B cell (primary cell): ENCODE measurements at places on chromosomes 12 and 14. TPM values are rescaled to one million over a fixed set of nuclear protein-coding genes. Genes with fewer than 3 reads are reported as not detected.

GRCh38 chr12:122403115-122403770 lies 19.2 kb downstream of the CLIP1 start:
- no peak overlapping the region for H3K27ac ChIP-seq
- H3K36me3 ChIP-seq: no peaks in the 10 kb centered on the region
- H3K4me3 ChIP-seq: no peak overlapping the region

GRCh38 chr12:76976777-76977382 lies 88.5 kb downstream of the E2F7 start:
- no peaks in the 10 kb centered on the region for H3K27me3 ChIP-seq
- no peaks in the 10 kb centered on the region for H3K36me3 ChIP-seq
- no peak for DNase-seq
- no peaks in the 10 kb centered on the region for H3K4me1 ChIP-seq
- no peak overlapping the region for H3K4me3 ChIP-seq

DNA sequence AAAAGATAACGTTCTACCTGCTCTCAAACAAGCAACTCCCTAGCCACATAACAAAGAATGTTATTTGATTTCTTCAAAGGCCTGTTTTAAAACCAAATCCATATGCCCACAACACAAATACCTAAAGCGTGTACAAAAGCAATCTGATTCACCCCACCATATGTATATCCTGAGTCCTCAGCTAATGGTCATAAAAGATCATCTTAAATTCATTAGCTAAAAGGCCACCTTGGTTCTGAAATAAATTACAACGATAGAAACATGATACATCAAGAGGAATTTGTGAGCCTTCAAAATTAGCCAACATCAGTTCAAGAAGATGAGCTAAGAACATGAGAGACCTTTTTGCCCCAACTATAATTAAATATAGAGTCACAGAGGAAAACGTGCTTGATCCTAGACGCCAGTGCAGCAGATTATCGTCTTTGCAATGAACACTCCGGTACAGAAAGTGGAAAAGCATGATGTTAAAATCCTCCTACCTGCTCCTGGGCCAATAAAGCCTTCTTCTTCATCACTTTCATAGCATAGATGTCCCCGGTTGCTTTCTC lies 20.0 kb downstream of the CIT start:
- H3K4me3 ChIP-seq: no peak overlapping the region
- H3K4me1 ChIP-seq: no peaks in the 10 kb centered on the region
- no peak overlapping the region for H3K27ac ChIP-seq

- no peaks in the 10 kb centered on the region for H3K27me3 ChIP-seq
- peaks cover 94% of the 10 kb centered on the region for H3K36me3 ChIP-seq
- H3K4me1 ChIP-seq: peaks cover 34% of the 10 kb centered on the region
These were observed 16.7 kb downstream of the PPP1CC start for GRCh38 chr12:110726028-110726427.

TIMELESS gene
- total RNA-seq: 44.4 and 46.6 TPM in 2 replicates
